CD14-positive monocyte (primary cell): ENCODE measurements at places on chromosomes 4 and X. TPM values are rescaled to one million over a fixed set of nuclear protein-coding genes. Genes with fewer than 3 reads are reported as not detected.

The CYSLTR1 gene
- polyA plus RNA-seq: 45.2 TPM

DNA sequence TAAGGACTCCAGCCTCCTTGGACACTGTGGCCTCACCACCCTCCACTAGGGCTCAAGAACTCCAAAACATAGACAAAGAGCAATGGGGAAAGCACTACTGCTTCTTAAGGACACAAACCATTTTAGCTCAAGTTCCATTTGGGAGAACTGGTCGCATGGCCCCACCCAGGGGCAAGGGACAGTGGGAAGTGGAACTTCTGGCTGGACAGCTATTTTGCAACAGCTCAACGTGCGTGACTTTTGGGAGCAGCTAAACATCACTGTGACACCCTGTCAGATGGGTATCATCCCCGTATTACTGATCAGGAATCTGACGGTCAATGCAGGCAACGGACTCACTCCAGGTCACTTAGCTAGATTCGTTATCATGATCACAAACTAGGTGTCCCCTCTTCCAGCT is 9.0 kb upstream of the GLOD5 start:
- peak; percentile 5 for DNase-seq

- DNase-seq: no peak
These were observed 62.5 kb downstream of the KIAA0232 start for GRCh38 chr4:6845027-6845426.

DNA sequence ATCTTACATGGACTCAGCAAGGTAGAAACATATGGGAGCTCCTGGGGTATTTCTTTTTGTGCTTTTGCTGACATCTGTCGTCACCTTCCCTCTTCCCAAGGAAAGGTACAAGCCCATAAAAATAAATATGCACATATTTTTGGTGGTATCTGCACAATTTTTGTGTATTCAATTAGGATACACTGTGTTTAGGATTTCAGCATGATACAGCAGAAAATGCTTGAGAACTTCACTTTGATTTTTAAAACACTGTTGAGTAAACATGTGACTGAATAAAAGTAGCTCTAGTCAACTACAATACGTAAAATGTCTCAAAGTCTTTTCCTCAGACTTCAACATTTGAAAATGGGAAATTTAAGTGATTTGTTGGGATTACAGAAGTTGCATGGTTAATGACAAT is 99.4 kb upstream of the SPANXC start:
- DNase-seq: no peak

GRCh38 chr4:89572224-89572858 is 264.6 kb downstream of the SNCA start:
- no peak for DNase-seq

- no peak for DNase-seq
These were observed 16.7 kb downstream of the PRR32 start for GRCh38 chrX:126836186-126836585.

DNA sequence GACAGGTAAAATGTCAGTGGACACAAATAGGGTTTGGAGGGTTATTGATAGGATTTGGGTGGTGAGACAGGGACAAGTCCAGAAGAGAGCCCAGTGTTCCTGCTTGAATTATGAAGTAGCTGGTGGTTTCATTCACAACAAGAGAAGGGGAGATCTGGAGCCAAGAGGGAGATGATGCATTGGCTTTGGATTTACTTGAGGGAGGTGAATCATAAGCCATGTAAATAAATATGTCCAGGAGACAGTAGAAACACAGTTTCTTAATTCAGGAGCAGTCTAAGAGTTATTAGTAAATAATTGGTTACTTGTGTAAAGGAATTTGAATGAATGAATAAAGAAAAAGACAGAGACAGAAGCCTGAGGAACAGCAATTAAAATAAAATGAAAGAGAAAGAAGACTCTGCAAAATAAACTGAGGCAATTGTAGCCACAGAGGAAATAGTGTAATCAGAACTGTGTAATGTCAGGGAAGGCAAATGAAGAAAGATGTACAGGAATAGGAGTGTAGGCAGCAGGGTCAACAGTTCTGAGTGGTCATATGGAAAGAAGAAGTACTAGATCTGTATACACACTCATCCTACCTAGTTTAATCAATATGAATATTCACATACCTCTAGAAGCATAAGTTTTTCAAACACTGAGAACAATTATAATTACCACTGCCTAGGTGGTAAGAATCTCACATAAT is 50.2 kb upstream of the CXCL8 start:
- no peak for DNase-seq

DNA sequence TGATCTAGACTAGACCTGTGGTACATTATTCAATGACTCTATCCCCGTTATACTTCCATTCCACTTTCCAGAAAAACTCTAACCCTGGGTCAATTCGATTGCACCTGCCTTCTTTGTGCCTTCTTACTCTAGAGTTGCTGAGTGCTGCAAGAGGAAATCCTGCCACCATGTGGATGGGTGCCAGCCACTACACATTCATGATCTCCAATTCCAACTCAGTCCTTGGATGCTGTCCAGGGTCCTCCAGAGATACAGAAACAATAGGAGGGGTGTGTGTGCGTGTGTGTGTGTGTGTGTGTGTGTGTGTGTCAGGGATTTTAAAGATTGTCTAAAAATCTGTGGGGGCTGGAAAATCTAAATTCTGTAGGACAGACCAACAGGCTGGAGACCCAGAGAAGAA is 42.9 kb upstream of the INTS6L start:
- no peak for DNase-seq

DNA sequence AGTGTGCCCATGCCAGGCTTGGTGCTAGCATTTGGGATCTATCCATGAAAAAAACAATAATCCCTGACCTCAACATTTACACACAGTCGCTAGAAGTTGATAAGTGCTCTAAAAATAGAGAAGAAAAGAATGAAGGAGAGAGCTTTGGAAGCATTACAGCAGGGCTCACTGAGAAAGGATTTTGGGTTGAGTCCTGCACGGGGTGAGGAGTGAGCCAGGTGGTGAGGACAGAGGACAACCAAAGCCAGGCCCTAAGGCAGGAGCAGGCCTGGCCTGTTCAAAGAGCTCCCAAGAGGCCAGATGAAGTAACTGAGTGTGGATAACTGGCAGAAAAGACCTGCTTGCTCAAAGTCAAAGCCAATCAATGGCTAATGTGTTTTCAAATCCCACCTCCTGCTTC is 20.7 kb upstream of the PROM1 start:
- DNase-seq: no peak

The ATP8A1 gene
- polyA plus RNA-seq: 2.2 TPM

The PWWP3B gene
- not detected for polyA plus RNA-seq

DNA sequence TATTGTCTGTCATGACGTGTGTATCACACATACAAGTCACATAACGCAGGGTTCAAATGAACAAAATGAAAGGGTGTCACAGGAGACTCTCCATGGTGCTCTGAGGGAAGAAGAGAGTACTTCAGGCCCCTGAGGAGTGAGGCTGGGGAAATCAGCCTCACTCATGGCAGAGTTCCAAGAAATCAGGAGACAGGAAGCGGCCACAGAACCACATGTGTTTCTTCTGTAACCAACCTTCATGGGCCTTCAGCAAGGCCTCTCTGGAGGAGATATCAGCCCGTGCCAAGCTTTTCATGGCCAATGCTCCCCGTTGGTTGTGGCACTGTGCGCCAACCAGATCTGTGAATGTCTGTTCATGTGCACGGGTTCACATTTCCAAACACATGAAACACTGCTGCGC is 76.0 kb downstream of the NAT8L start:
- peak; percentile 2 for DNase-seq

The INPP4B gene
- polyA plus RNA-seq: 0.01 and 0.13 TPM in 2 replicates
